ENCODE measurements at places on chromosomes 13 and 19.

DNA sequence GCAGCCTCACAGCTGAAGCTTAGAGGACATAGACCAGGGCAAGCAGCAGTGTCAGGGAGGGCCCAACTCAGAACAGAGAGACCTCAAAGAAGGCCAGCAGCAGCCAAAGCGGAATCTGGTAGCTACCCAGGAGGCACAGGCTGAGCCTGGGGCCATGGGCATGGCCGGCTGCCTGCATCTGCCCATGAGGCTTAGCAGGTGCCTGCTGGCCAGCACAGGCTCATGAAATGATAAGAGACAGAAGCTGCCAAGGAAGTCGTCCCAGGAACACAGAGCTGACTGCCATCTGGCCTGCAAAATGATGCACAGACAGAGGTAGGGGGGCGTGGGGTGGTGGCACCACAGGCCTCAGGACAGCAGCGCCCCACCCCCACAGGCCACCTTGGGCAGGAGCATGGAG, 29.2 kb downstream of the TUBA3C start:
- DNase-seq: no peak

DNA sequence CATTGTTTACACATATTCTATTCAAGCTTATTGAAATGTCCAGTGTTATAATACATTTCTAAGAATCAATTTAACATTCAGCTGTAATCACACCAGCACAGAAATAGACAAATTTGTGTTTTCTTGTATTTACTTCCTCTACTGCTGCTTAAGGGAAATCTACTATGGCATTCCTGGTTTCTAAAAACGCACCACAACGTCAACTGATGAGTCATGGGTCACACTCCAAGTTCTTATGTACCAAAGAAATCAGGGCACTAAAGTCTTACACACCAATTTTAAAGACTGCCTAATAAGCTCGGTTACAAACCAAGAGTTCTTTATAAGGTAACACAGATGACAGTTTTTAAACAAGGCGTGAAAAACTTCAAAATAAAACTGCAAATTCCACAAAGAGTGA, 13.2 kb downstream of the LNX2 start:
- DNase-seq: peak; percentile 38

- DNase-seq: peak; percentile 13
Measured at GRCh38 chr19:32570081-32570785, 10.8 kb upstream of the PDCD5 start.

- DNase-seq: no peak
Measured at GRCh38 chr13:77118134-77118533, 91.2 kb upstream of the FBXL3 start.

DNA sequence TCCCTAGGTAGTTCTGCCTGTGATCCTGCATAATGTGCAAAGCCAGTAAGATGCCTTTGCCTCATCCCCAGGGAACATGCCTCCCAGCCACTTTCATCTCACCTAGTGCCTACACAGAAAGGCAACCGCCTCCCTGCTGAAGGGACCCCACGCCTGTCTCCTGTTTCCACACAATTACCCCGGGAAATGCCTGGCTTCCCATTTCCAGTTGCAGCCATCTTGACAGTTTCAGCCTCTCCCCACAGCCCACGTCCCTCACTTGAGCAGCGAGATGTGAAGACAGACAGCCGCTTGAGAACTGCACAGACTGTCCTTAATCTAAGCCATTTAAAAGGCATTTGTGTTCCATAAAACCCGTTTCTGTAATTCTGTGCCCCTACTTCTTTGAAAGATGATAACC, 4.7 kb upstream of the UQCRFS1 start:
- DNase-seq: no peak

GRCh38 chr19:19480688-19481087, 34.7 kb downstream of the TSSK6 start:
- DNase-seq: no peak

GRCh38 chr19:49499030-49499670, 2.9 kb downstream of the RPS11 start:
- DNase-seq: no peak
